ENCODE measurements at places on chromosomes 1 and 21.

DNA sequence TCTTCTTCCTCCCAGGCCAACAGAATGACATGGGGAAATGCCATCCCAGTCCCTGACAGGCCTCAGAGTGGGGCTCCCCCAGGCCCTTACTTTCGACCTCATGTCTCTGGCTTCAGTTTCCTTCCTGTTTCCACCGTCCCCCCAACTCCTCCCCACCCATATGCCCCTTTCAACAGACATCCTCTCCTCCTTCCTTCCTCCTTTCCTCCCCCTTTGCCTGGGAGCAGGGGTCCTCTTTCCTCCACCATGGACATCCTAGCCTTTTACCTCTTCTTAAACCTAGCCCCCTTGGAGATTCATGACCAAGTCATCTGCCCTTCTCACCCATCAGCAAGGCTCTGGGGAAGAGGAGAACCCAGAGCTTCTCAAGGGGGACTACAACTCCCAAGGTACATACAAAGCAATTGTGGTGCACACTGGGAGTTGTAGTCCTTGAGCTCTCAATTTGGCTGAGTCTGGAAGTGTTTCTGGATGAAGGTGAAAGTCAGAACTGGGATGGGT lies 4.0 kb downstream of the ZBTB7B start:
- DNase-seq, result no peak

DNA sequence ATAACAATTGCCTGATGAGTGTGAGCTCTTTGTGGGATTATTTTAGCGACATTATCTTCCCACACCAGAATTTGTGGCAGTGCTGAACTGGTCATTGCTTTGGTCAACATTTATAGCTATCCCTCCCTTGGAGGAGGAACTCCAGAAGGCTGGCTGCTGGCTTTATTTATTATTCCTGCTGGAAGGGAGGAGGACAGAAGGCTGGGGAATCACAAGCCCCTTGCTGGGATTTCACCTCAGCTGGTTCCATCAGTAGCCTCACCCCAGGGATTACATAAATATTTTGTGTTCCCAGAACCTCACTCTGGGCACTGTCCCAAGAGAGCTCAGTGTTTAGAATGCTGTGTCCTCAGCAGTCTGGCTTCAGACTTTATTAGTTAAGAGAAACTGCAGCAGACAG lies 102.8 kb upstream of the C1orf21 start:
- DNase-seq, result no peak

DNA sequence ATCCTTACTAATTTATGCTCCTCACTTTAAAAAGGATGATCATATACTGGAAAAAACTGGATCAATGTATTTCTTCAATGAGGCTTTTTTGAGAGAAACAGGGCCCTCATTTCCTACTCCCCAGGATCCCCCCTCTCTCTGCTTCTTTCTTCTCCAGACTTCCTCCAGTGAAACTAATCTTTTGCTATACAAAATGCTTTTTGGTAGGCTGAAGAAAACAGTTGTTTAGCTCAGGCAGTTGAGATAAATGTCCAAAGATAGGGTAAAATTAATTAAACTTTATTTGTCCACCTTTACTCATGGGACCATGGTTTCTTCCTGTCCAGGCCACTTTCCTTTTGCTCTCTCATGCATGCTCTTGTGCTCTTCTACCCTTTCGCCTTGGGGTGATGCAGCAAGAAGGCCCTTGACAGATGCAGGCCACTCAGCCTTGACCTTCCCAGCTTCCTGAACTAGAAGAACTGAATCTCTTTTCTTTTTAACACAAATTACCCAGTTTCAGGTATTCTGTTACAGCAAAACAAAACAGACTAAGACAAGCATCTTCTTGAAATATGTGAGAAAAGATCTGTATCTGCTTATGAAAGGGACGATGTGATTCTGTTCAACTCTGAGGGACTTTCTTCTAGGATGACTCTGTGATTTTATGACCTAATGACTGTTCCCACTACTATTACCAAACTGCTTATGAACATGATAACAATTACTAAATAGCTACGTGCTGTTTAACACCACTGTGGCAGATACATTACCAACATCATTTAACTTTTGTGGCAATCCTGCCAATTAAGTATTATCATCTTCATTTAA lies 63.7 kb downstream of the NVL start:
- peak; percentile 18 for DNase-seq

- no peak for DNase-seq
Measured at GRCh38 chr1:169746550-169746949, 12.7 kb upstream of the SELE start.

GRCh38 chr1:18404460-18404859 lies 76.3 kb upstream of the KLHDC7A start:
- no peak for DNase-seq

GRCh38 chr1:8047686-8048445 lies 21.8 kb upstream of the ERRFI1 start:
- no peak for DNase-seq

GRCh38 chr1:47172782-47173181 lies 17.1 kb downstream of the PDZK1IP1 start:
- no peak for DNase-seq

- DNase-seq, result no peak
Measured at GRCh38 chr1:96400089-96400488, 321.5 kb upstream of the PTBP2 start.

- DNase-seq, result no peak
Measured at GRCh38 chr1:164337394-164337793, 221.6 kb upstream of the PBX1 start.

GRCh38 chr1:53256511-53257453 lies 18.5 kb upstream of the MAGOH start:
- DNase-seq, result no peak

DNA sequence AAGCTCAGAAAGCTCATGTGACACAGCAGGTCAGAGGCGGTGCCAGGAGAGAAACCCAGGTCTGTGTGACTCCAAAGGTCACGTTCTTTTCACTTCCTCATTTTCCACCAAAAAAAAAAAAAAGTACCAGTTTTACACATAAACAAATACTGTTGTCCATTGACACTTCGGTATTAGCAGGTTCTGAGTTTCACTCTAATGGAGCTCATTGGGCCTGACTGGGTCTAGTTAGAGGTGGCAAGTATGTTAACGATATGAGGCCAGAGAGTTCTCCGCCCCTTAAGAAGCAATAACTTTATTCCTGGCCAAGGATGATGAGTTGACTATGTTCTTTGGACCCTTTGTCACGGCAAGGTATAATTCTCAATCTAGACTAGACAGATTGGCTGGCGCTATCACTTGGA lies 30.0 kb upstream of the SDE2 start:
- DNase-seq, result no peak

GRCh38 chr1:101440485-101440884 lies 203.7 kb downstream of the S1PR1 start:
- DNase-seq, result no peak

DNA sequence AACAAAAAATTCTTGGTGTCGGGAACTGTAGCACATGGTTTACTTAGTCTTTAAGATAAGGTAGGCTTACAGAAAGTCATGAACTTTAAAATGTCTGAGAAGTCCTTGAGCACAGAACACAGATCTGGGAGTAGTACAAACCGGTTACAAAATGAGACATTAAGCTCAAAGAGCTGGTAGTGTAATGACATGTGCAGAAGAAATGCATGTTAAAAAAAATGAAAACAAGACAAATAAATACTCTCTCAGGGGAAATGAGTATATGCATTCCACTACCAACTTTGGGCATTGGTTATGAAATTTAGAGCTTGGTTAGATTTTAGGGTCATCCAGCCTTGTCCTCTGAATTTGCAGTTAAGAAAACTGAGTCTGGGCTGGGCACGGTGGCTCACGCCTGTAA lies 91.5 kb upstream of the F3 start:
- DNase-seq, result no peak

- DNase-seq, result no peak
Measured at GRCh38 chr1:236395947-236396664, 2.0 kb downstream of the EDARADD start.

GRCh38 chr1:173447224-173447623 lies 29.9 kb upstream of the PRDX6 start:
- no peak for DNase-seq

- no peak for DNase-seq
Measured at GRCh38 chr1:12232221-12232620, 2.4 kb downstream of the VPS13D start.

- no peak for DNase-seq
Measured at GRCh38 chr1:201096041-201096461, 16.2 kb downstream of the CACNA1S start.

DNA sequence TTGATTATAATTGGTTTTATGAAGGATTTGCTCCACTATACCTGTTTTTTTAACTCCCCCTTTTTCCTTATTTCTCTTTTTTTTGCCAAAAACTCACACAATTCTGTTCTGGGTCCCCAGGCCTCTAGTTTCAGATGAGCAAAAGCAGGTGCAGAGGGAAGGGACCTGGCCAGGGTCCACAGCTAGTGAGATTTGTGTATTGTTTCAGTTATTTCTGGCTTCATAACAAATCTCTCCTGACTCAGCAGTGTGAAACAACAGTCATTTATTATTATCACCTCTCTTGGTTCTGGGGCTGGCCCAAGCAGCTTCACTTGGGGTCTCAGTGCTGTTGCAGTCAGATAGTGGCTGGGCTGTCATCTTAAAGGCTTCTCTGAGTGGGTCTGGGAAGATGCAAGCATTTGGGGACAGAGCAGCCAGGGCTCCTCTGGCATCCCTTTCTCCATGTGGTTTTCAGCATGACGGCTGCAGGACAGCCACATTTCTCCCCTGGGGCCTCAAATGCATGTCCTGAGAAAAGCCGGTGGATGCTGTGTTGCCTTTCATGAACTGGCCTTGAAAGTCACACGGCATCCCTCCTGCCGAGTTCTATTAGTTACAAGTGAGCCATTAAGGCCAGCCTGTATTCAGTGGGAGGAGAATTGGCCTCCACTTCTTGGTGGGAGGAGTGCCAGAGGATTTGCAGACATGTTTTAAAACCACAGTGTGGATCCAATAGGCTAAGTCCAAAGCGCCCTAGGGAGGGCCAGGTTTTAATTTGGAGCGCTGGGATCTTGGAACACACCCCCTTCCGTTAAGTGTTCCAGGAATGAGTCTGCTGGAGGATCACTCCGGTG lies 137.1 kb downstream of the CAMTA1 start:
- no peak for DNase-seq

GRCh38 chr1:205497351-205497750 lies 7.1 kb upstream of the CDK18 start:
- no peak for DNase-seq

GRCh38 chr1:46467183-46467504 lies 22.5 kb upstream of the DMBX1 start:
- no peak for DNase-seq

DNA sequence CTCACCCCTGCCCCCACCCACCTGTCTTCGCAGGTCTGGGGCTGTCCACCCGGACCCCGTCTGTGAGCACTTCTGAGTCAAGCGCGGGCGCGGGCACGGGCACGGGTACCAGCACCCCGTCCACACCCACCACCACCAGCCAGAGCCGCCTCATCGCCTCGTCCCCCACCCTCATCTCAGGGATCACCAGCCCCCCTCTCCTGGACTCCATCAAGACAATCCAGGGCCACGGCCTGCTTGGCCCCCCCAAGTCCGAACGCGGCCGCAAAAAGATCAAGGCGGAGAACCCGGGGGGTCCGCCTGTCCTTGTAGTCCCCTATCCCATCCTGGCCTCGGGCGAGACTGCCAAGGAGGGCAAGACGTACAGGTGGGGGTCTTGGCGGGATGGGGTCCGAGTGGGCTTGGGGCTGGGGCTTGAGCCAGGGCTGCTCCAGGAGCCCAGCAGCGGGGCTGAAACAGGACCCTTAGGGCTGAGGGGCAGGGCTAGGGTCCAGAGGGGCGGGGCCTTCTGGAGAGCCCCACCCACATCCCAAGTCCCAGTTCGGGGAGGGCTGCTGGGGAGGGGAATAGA lies 23.9 kb downstream of the ZNF362 start:
- DNase-seq, result no peak

GRCh38 chr1:10495475-10495817 lies 20.7 kb downstream of the PEX14 start:
- DNase-seq, result no peak

- DNase-seq, result no peak
Measured at GRCh38 chr1:67211589-67212563, 45.6 kb downstream of the IL23R start.

GRCh38 chr1:207431508-207431907 lies 22.6 kb upstream of the CR2 start:
- DNase-seq, result no peak

- DNase-seq, result no peak
Measured at GRCh38 chr1:201666102-201666501, 127.2 kb downstream of the NAV1 start.
